ENCODE measurements at places on chromosomes 2 and 18. TPM values are rescaled to one million over a fixed set of nuclear protein-coding genes. Genes with fewer than 3 reads are reported as not detected.

TACR1 gene
- not detected for total RNA-seq

PIGN gene
- 26.8 TPM for total RNA-seq

AOX1 gene
- 0.05 TPM for total RNA-seq

PRKAG3 gene
- not detected for total RNA-seq

NDUFB3 gene
- 128 TPM for total RNA-seq

MEP1B gene
- not detected for total RNA-seq

TUBA3E gene
- not detected for total RNA-seq

ANKRD62 gene
- not detected for total RNA-seq

FAM228A gene
- total RNA-seq: 0.14 TPM

ZNF521 gene
- total RNA-seq: not detected

ALKAL2 gene
- not detected for total RNA-seq

KCNK3 gene
- total RNA-seq: not detected
